ENCODE measurements at places on chromosomes 6 and 20.

GRCh38 chr6:167572841-167573271, 248.0 kb downstream of the TTLL2 start:
- DNase-seq, result no peak

GRCh38 chr6:168441434-168442391, 729 bp downstream of the SMOC2 start:
- no peak for DNase-seq

- no peak for DNase-seq
These were observed 328.6 kb upstream of the SYNCRIP start for GRCh38 chr6:85971238-85971637.

DNA sequence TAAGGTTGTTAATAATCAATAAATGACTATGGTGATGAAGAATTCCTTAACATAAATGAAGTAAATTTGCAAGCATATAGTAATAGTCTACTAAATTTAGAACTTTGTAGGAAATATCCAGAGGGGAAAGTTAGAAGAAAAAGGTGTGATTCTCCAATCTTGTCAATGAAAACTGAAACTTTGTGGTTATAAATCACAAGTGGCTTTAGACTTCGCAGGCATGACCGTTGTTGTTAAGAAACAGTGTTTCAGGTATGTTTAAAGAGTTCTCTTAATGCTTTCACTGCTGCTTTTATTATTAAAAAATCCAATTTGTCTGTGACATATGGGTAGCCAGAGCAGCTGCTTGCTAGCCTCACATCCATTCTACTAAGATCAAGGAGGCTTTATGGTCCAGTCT, 475.6 kb upstream of the ADGRB3 start:
- no peak for DNase-seq

DNA sequence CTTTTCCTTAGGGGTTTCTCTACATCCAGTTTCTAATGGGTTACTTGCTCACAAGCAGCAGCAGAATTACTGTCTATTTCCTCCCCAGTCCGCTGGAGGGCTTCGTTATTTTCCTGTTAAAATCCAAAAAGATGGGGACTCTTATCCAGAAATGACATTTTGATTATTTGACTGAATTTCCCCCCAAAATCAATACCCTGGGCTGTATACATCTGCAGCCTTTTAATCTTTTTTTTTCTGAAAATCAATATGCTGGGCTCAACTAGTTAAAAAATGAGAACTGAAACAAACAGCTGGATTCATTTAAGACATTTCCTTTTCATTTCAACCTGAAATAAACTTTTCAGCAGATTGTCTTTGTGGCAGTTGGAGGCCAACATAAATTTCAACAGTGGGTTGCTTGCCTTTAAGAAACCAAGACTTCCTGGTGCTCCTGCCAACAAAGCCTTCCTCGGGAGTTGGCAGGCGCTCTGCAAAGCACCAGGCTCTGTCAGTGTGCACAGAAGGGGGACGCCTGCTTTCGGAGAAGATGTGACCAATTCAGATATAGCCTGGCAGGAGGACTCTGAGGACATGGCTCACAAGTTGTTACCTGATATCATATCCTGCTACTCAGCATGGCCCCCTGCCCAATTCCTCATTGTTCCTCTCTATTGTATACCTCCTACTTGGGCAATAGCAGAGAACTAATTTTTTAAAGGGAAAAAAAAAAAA, 204.7 kb upstream of the ARG1 start:
- no peak for DNase-seq

DNA sequence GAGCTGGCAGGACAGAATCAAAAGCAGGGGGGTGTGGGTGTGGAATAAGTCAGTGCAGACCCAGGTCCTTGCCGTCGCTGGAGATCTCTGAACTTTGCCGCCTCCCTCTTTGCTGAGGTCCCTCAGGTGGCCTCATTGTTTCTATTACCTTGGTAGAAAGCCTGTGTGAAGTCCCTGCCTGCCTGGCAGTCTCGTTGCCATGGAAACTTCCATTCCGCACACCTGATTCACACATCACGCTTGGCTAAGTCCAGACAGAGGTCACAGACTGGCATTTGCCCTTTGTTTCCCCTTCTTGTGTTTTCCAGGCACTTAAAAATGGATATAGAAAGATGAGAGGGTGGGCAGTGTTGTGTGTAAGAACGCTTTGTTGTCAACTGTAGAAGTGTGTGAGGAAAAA, 260.6 kb downstream of the PRL start:
- DNase-seq, result no peak

DNA sequence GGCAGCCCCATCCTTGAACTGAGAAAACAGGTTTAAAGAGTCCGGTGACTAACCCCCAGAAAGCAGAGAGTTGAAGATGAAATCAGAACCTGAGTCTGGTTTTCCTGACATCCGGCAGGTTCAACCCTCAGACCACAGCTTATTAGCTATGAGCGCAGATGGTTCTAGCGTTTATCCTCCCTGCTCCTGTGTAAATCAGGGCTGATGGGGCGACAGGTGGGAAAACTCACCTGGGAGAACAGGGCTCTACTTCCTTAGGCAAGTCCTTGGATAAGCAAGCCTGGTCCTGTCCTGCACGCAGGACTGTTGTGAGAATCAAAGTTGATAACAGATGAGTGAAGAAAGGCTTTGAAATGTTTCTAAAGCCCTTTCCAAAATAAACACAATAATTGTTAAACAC, 31.4 kb downstream of the GHRH start:
- DNase-seq, result no peak

- no peak for DNase-seq
These were observed 173.0 kb upstream of the TSHZ2 start for GRCh38 chr20:52799130-52799529.

DNA sequence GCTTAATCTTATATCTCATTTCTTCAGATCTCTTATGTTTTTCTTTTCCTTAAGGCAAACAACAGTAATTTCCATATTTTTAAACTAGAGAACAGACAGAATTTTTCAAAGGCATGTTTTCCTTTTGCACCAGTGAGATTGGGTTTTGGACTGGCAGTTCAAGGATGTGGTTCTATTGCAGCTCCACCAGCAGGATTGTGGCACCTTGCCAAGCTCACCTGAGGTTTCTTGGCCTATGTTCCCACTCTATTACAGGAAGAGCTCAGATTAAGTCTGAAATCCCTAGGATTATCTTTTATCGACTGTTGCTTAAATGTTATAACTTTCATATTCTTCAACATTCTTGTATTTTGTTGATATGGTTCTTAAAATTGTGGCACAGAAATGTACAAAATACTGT, 218.9 kb downstream of the PLCB4 start:
- DNase-seq, result no peak

DNA sequence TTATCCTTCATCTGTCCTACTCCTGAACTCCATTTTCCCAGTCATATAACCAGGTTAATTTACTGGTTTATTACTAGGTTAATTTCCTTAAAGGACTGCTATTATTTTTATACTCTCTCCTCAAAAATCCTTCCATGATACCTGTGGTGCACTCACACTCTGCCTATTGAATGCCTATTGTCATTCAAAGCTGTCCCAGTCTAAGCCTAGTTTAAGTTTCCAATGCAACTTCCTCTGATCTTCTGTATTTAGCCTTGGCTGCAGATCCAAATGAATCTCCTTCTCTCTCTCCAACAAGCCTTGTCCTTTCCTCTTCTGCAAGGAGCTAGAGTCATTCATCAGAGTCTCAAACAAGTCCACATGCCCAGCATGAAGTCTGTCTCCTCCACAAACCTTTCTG, 41.3 kb upstream of the ADGRF5 start:
- DNase-seq, result no peak

- DNase-seq, result no peak
These were observed 36.2 kb downstream of the VEGFA start for GRCh38 chr6:43806043-43806757.

GRCh38 chr6:6483168-6483567, 105.4 kb upstream of the LY86 start:
- DNase-seq, result no peak

DNA sequence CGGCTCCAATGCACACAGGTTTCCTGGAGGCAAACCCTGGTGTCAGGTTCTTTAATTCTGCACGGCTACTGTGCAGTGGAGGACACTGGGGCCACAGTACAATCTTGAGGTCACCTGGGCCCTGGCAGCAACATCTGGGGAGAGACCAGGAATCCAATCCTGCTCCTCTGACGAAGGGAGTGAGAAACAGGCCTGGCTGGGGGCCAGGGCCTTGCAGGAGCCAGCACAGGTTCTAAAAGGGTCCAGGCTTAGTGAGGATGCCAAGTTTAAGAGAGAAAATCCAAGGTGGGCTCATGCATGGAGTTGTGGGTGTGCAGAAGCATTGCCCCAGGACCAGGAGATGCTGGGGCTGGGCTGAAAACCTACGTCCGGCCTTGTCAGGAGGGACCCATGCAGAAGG, 12.6 kb upstream of the THBS2 start:
- no peak for DNase-seq

- DNase-seq, result no peak
These were observed 4.5 kb downstream of the CABLES2 start for GRCh38 chr20:62402456-62403150.

DNA sequence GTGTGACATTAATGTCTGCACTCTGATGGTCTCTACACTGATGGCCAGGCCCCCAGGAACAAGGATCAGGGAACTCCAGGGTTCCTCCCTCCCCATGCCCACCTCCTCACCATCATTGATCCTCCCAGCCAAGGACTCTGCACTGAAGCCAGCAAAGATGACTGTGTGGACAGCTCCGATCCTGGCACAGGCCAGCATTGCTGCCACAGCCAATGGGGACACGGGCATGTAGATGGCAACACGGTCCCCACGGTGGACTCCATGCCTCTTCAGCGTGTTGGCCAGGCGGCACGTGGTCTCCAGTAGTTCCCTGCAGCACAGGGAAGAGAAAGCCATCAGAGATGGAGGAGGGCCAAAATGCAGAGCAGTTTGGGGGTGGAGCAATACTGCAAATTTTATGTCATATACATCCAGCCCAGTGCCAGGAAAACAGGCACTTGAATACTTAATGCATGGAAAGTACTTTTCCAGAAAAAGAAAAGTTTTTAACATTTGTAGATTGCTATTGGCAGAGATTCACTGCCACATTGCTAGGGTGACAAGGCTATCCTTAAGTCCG, 27.2 kb downstream of the ACSS1 start:
- DNase-seq, result no peak

DNA sequence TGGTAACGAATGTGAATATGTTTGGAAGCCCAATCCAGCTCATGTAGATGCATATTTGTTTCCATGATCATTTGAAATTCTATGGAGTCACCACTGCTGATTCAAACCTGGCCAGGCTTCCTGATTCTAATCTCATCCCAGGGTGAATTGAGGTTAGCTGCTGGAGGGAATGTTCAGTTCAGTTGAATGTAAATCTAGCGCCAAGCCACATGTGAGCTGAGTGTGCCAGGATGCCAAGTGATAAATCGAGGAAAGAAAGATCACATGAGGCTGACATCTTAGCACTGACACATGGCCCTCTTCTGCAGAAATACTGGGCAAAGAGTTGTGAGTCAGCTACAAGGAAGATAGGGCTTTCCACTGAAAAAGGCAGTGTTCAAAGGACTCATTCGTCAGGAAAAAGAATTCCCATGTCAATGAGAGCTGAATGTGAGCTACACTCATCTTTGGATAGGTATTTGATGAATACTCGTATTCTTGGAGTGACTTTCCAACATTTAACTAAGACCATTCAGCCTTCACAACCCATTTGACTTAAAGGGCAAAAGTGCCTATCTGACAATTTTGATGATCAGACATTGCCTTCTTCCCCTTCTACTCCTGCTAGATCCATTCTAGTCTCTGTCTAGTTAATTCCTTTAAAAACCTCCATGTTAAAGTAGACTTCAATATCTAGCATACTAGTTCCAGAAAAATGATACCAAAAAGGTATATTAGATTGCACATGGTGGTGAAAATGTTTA, 172.1 kb downstream of the MTFR2 start:
- DNase-seq, result no peak

- no peak for DNase-seq
These were observed 14.2 kb upstream of the SLCO4A1 start for GRCh38 chr20:62627901-62628612.

DNA sequence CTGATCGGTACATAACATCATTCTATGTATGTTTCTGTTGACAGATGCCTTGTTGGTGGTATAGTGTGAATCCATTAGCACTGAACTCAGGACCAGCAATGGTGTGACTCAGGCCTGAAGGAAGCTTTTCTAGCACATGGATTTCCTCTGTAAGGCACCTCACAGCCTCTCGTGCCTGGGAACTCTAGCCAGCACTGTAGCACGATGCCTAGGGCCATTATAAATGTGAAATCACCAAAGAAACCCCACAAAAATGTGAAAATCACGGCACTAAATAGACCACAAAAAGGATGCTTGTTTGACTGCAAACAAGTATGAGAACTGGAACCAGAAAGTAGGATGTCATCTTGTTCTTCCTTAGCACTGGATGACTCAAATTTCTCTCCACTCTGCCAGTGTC, 63.7 kb upstream of the NKX2-2 start:
- DNase-seq, result no peak

DNA sequence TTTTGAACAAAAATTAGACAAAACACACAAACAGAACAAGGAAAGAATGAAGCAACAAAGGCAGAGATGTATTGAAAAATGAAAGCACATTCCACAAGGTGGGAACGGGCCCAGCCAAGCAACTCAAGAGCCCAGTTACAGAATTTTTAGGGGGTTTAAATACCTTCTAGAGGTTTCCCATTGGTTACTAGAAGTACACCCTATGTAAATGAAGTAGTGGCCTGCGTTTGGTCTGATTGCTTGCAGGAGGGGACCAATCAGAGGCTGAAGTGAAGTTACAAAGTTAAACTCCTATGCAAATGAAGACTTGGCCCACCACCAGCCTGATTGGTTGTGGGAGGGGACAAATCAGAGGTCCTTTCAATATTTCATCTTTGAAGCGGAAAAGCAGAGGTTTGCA, 593.7 kb upstream of the MMS22L start:
- DNase-seq, result no peak

DNA sequence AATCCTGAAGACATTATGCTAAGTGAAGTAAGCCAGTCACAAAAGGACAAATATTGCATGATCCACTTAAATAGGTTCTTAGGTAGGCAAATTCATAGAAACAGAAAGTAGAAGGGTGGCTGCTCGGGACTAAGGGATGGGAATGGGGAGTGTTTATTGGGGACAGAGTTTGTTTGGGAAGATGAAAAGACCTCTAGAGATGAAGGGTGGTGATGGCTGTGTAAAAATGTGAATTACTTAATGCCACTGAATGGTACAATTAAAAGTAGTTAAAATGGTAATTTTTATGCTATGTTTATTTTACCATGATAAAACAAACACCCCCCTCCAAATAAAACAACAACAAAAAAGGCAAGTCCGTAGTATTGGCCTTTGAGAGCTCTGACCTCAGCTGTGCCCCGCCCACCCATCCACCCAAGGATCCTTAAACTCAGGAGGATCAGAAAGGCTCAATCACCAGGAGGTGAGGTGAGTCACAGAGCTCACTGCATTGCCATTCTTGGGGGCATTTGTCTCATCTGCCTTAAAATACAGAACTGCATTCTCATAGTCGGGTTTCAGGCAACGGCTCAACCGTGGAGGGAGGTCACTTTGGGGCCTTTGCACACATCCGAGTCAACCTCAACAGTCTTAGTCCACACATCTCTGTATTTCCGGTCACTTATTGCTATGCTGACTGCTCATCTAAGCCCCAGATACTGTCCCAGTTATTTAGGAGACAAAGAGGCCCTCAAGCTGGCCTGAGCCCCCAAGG, 96.7 kb downstream of the SLC22A23 start:
- no peak for DNase-seq

GRCh38 chr6:158784505-158784904, 34.7 kb downstream of the EZR start:
- no peak for DNase-seq

GRCh38 chr6:5989141-5989723, 17.5 kb downstream of the NRN1 start:
- no peak for DNase-seq
